ENCODE measurements at places on chromosomes 4 and X.
A peak's percentile ranks its signal among the peaks of the same experiment; 100 is the strongest.

DNA sequence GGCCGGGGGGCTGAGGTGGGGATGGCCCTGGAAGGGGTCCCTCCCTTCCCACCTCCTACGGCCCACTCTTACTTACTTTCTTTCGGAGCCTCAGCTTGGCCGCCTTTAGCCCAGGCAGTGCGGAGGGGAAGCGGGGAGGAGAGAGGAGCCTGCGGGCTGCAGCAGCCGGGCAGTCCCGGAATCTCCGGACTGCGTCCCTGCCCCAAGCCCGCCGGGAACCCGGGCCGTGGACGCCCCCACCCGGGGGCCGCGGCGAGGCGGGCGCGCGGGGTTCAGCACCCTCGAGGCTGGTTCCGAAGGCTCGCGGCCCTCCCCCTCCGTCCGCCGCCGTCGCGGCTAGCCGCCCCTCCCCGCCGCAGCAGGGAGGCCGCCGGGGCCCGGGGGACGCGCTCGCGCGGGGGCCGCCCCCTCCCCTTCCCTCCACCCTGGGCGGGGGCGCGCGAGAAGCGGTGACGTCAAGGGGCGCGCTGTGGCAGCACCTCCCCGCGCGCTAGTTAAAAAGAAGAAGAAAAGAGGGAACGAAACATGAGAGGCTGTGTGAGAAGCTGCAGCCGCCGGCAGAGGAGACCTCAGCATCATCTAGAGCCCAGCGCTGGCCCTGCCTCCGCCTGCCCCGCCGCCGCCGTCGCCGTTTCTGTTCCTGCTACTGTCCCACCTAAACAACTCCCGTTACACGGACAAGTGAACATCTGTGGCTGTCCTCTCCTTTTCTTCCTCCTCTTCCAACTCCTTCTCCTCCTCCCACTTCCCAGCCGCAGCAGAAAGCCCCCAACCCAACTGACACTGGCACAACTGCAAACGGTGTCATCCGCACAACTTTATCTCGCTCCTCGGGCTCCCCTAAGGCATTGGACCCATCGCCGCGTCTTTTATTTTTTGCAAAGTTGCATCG is at the start of gene HHIP:
TSS of gene HHIP (plus strand) at position 526 of the 892 bp plus-strand sequence. CDS start 520 bp downstream, outside the sequence.
- no peaks in the 10 kb centered on the region for H3K36me3 ChIP-seq
- peak within 1 kb of the TSS; percentile 77 for H3K4me3 ChIP-seq
- no peak for DNase-seq
- peaks cover 10% of the 10 kb centered on the region for H3K4me1 ChIP-seq
- no peaks in the 10 kb centered on the region for H3K27me3 ChIP-seq
- no peak within 1 kb of the TSS for H3K27ac ChIP-seq

- H3K4me3 ChIP-seq, result no peak overlapping the region
- H3K36me3 ChIP-seq, result peaks cover 11% of the 10 kb centered on the region
- no peak for DNase-seq
- H3K27me3 ChIP-seq, result no peaks in the 10 kb centered on the region
- no peak overlapping the region for H3K27ac ChIP-seq
Measured at GRCh38 chr4:105234582-105234981, 87.9 kb downstream of the TET2 start.

GRCh38 chrX:63758011-63758410 is 27.0 kb downstream of the ARHGEF9 start:
- no peaks in the 10 kb centered on the region for H3K27me3 ChIP-seq
- H3K27ac ChIP-seq, result no peak overlapping the region
- no peak overlapping the region for H3K4me3 ChIP-seq
- H3K36me3 ChIP-seq, result no peaks in the 10 kb centered on the region
- no peak for DNase-seq

DNA sequence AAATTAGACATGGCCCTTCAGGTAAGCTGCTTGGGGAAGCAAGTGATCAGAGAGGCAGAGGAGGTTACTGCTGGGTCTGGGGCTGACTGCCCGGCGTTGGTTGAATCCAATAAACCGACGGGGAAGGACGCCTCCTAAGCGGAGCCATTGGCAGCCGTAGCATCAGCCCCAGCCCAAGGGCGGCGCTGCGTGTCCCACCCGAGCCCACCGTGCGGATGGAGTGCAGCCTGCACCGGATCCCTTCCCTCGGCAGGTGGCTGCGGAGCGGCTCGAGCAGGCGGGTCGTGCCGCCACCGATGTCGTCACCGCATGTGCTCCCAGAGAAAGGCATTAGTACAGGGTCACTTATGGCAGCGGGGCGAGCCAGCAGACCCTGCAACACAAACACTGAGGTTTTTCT is 82.1 kb downstream of the ALPK1 start:
- H3K36me3 ChIP-seq, result peaks cover 4% of the 10 kb centered on the region
- DNase-seq, result no peak
- H3K4me1 ChIP-seq, result no peaks in the 10 kb centered on the region
- H3K4me3 ChIP-seq, result no peak overlapping the region

- H3K4me1 ChIP-seq, result no peaks in the 10 kb centered on the region
- DNase-seq, result no peak
- no peaks in the 10 kb centered on the region for H3K27me3 ChIP-seq
Measured at GRCh38 chrX:43939187-43939926, 33.8 kb downstream of the NDP start.

DNA sequence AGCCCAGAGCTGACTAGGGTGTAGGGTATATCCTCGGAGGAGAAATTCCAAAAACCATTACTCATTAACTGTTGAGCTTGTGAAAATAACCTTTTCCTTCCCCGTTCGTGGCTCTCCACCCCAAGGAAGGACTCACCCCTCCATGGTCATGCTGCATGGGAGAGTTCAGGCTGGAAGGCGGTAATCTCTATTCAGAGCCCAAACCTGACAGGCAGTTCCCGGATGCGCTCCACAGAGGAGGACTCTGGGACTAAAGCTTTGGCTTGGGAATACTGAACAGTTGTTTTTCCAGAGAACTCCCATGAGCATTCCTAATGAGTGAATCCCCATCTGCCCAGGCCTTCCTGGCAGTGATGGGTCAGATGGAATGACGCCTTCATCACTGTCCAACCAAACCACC is 125.4 kb downstream of the BCOR start:
- no peak for DNase-seq
- no peaks in the 10 kb centered on the region for H3K36me3 ChIP-seq
- no peak overlapping the region for H3K27ac ChIP-seq
- H3K27me3 ChIP-seq, result no peaks in the 10 kb centered on the region

DNA sequence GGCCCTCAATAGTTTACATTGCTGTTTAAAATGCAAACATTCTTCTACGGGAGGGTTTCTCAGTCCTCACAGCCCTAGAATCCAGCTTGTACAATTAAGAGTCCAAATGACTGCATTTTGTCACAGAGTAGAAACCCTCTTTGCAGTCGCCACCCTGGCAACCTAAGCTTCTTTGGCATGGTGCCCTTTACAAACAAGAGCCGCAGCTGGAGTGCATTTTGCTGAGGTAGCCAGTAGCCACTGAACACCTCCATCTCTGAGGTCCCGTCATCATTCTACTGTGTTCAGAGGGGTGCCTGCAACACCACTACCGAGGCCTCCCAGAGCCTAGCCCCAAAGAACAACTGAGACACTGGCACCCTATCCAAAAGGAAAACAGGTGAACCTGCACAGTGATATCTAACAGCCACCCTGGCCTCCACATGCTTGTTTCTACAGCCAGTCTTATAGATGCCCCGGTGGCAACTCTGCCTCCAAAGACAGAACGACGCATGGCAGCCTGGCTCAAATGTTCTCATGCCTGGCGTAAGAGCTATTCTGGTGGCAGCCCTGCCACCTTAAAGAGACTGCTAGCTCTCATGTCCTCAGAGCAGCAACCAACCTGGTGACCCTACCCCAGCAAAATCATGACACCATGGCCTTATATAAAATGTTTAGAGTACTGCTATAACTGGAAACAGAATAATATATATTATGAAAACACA is 801.9 kb downstream of the TECRL start:
- H3K27ac ChIP-seq, result no peak overlapping the region
- H3K36me3 ChIP-seq, result no peaks in the 10 kb centered on the region
- no peak for DNase-seq
- H3K27me3 ChIP-seq, result no peaks in the 10 kb centered on the region
- H3K4me3 ChIP-seq, result no peak overlapping the region

DNA sequence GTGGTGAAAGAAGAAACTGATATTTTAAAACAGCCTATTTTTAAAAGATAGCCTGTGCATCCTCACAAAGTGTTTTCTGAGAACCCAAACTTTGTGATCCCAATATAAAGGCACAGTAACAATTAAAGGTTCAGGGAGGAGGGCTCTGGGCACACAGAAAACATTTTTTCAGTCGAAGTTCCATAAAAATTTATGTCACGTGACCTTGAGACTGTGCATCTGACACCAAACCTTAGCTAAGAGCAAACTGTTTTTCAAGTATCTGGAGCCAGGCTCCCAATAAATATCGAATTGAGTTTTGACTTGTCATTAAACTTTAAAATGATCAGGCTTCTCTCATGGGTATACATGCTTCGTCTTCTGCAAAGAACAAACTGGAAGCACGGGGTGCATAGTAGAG is 177.9 kb downstream of the BEND2 start:
- no peaks in the 10 kb centered on the region for H3K27me3 ChIP-seq
- no peak overlapping the region for H3K27ac ChIP-seq
- no peak for DNase-seq
- H3K4me1 ChIP-seq, result no peaks in the 10 kb centered on the region

GRCh38 chr4:56080384-56080783 is 131.6 kb downstream of the CEP135 start:
- H3K36me3 ChIP-seq, result no peaks in the 10 kb centered on the region
- no peaks in the 10 kb centered on the region for H3K4me1 ChIP-seq
- H3K27ac ChIP-seq, result no peak overlapping the region
- no peaks in the 10 kb centered on the region for H3K27me3 ChIP-seq
- DNase-seq, result no peak

DNA sequence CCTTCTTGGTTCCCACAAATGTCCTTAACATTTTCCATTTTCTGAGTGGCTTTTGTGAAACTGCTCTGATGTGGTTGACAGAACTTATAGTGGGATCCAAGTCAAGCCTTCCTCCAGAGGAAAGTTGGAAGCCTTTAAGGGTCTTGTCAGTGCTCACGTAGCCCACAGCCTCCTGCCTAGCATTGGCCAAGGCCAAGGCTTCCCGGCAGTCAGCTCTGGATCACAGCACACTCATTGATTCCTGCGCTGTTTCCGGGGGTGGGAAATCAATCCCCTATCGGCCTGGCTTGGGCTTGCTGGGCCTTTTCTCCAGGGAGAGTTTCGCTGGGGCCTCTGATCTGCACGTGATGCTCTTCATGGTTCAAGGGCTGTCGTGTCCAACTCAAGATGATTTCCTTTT is 76.1 kb downstream of the SLC9A6 start:
- peak overlapping the region; percentile 82 for H3K27ac ChIP-seq
- no peaks in the 10 kb centered on the region for H3K27me3 ChIP-seq

GRCh38 chrX:86455495-86455894 is 307.2 kb downstream of the DACH2 start:
- no peak for DNase-seq
- no peak overlapping the region for H3K27ac ChIP-seq
- H3K27me3 ChIP-seq, result no peaks in the 10 kb centered on the region
- H3K4me3 ChIP-seq, result no peak overlapping the region

- no peak overlapping the region for H3K4me3 ChIP-seq
- no peaks in the 10 kb centered on the region for H3K4me1 ChIP-seq
- no peak for DNase-seq
- H3K27me3 ChIP-seq, result no peaks in the 10 kb centered on the region
- no peak overlapping the region for H3K27ac ChIP-seq
Measured at GRCh38 chr4:85555206-85555605, 80.3 kb downstream of the ARHGAP24 start.

- H3K36me3 ChIP-seq, result no peaks in the 10 kb centered on the region
- no peaks in the 10 kb centered on the region for H3K4me1 ChIP-seq
Measured at GRCh38 chr4:7652006-7652405, 217.3 kb upstream of the PSAPL1 start.

GRCh38 chr4:155772459-155773195 is 13.8 kb downstream of the GUCY1B1 start:
- DNase-seq, result no peak
- H3K27ac ChIP-seq, result no peak overlapping the region
- no peaks in the 10 kb centered on the region for H3K4me1 ChIP-seq
- no peaks in the 10 kb centered on the region for H3K27me3 ChIP-seq
- H3K4me3 ChIP-seq, result no peak overlapping the region

- H3K27ac ChIP-seq, result peak overlapping the region; percentile 80
- peak; percentile 73 for DNase-seq
- H3K27me3 ChIP-seq, result no peaks in the 10 kb centered on the region
Measured at GRCh38 chr4:156771171-156771837, 200.3 kb downstream of the PDGFC start.
